ENCODE measurements at places on chromosomes 2 and 18.

- no peak for DNase-seq
Measured at GRCh38 chr18:74731097-74731496, 133.4 kb downstream of the ZNF407 start.

DNA sequence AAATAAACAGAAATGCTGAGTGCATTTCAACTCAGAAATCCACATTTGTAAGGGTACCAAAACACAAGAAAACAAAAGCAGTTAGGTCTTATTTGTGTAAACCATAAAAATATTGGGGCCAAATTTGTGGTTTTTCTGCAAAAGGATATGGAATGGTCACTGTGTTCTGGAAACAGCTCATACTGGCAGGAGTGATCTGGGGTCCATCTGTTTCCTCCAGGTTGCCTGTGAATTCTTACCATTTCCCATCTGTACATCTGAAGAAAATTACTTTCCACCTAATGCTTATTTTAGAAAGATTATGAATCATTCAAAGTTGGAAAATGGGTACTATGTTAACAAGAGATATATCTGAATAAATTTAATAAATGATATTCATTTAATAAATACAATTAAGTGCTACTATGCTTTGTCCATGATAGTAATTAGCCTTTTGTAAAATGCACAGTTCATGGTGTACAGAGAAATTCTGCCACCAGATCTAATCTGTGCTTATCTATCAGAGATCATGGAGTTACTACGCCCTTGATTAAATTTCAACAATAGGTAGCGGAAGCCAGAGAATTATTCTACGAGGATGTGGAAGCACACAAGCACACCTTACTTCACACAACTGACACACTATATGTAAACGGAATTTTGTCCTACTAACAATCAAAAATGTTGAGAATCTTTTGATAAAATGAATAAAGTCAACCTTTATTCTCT lies 10.9 kb downstream of the ALS2 start:
- DNase-seq = no peak

GRCh38 chr2:160431441-160431840 lies 62.2 kb downstream of the RBMS1 start:
- DNase-seq = no peak

GRCh38 chr2:17628349-17629261 lies 88.1 kb downstream of the VSNL1 start:
- DNase-seq = no peak

DNA sequence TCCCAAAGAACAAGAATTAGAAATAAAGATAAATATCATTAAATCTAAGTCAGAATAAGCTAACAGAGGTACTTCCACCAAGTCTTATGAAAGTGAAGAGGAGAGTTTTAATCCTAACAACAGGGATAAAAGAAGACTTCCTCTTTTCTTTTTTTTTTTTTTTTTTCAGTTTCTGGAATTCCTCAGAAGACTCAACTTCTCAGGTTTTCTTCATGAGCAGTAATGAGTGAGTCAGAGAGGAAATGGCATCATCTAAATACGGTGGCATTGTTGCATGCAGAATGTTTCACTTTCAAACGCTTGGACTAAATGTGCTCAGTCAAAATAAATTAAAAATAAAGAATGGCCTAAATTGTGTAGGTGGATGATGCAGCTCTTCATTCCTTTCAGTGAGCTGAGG lies 45.6 kb upstream of the ARHGAP15 start:
- no peak for DNase-seq

DNA sequence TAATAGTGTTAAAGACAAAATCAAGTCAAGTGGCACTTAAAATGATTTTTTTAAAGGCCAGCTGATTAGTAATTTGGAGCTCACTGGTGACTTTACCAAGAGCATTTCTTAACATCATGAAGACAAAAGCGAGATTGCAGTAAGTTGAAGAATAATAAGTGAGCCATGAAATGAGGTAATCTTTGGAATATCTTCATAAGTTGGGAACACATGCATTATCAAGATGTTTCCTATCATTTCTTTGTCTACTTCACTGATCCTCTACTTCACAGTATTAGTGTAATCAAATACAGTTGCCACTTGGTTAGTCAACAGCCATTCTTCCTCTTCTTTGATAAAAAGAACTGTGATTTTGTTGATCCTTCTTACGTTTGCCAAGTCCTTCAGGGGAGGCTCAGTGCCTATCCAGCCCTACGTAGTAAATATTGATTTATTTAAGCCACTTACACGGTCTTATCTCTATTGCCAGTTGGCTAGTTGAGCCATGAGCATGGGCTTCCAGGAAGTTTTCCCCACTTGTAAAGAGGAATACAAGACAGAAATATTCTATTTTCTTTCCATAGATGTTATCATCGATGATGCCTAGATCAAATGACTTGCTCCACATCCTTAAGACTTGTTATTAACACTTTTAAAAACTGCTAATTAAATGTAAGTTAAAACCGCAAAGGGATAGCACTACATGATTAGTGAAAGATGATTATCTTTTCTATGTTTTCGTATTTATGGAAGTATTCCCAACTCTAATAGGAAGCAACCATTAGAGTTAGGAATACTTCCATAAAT lies 46.1 kb downstream of the YES1 start:
- DNase-seq = no peak

GRCh38 chr18:51234117-51235008 lies 36.9 kb upstream of the MEX3C start:
- no peak for DNase-seq

GRCh38 chr2:236352761-236353593 lies 88.8 kb upstream of the ASB18 start:
- no peak for DNase-seq

GRCh38 chr2:98126061-98126460 lies 39.1 kb downstream of the VWA3B start:
- DNase-seq = no peak

- no peak for DNase-seq
Measured at GRCh38 chr18:13730481-13730880, 4.0 kb downstream of the RNMT start.

DNA sequence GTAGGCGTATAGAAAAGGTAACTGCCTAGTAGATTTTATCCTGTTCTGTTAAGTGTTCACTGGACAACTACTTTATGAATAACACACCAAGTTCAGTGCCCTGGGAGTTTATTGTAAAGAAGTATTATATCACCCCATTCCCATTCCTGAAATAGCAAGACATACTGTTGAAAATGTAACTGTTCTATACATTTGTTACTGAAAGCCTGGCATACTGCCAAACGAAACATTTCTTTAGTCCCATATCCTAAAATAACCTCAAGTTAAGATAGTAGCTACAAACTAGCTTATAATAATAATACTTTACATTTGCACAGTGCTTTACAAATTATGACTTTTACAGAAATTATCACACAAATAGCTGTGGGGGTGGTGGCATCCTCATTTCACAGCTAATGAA lies 25.1 kb downstream of the SPDYA start:
- no peak for DNase-seq

DNA sequence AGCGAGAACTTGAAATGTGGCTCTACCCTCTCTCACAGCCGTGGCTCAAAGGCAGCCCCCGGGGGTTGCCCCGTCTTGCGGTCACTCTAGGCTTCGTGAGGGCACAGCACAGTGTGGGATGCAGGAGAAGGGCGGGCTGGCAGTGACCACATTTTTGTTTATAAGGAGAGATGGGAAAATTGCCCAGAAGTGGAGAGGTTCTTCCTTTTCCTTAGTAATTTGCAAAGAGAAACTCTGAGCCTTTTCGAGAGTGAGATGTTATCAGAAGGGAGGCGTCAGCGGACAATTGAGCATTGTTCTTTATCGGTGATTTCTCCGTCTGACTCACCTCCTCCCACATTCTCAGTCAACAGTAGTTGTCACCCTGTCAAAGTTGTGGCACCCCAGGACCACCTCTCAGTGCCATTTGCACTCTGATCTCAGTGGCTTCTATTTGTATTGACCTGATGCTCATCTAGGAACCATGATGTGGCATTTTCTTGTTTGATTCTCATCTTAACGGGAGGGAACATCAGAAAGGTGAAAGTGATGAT lies 89.6 kb downstream of the ACAA2 start:
- no peak for DNase-seq

GRCh38 chr2:171452773-171453172 lies 18.7 kb downstream of the DCAF17 start:
- DNase-seq = no peak

DNA sequence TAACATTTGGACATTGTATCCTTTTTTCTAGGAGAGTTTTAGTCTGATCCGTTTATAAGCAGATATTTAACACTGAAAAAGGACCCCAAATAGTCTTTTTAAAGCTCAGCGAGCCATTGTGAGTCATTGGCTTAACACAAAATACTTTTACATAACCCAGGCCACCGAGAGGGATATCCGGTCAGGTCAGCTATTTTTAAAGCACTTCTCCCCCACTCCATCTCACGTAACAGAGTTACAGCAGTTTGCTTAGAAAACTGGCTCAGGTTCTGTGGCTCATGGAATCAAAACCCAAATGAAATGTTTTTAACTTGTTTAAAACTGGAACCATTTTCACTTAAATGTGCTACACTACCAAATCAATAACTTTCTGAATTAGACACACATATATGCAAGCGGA lies 23.9 kb downstream of the COL4A3 start:
- DNase-seq = no peak

GRCh38 chr2:8059255-8059654 lies 622.6 kb upstream of the ID2 start:
- no peak for DNase-seq

DNA sequence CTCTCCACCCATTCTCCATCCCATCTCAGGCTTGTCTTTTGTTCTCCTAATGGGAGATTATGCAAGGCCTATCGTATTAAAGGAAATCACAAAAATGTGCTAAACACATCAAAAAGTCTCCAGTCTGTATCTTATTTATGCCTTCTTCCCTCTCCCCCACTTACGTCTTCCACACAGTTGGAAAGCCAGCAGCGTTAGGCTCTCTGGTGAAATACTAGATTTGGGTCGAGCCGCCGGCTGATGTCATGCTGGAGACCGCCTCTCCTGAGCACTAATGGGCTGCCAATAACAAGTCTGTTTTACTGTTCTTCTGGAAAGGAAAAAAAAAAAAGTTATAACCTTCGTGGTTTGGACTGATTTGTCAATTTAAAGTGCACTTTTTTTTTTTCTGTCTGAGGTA lies 182.7 kb upstream of the SIX2 start:
- no peak for DNase-seq

GRCh38 chr2:180742801-180743200 lies 237.6 kb upstream of the UBE2E3 start:
- DNase-seq = no peak

GRCh38 chr2:176536439-176537133 lies 267.3 kb downstream of the MTX2 start:
- DNase-seq = no peak

- DNase-seq = no peak
Measured at GRCh38 chr2:82182270-82182669, 1877.7 kb upstream of the LRRTM1 start.

DNA sequence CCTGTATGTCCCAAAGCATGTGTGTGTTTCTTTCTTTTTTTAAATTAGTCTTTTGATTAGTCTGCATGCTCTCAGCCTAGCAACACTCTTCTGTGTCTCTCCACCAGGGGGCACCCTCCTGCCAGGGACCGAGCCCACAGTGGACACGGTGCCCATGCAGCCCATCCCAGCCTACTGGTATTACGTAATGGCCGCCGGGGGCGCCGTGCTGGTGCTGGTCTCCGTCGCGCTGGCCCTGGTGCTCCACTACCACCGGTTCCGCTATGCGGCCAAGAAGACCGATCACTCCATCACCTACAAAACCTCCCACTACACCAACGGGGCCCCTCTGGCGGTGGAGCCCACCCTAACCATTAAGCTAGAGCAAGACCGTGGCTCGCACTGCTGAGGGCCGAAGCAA lies 93.8 kb downstream of the NRP2 start:
- DNase-seq = no peak

GRCh38 chr2:105129722-105130232 lies 91.9 kb downstream of the MRPS9 start:
- DNase-seq = no peak

DNA sequence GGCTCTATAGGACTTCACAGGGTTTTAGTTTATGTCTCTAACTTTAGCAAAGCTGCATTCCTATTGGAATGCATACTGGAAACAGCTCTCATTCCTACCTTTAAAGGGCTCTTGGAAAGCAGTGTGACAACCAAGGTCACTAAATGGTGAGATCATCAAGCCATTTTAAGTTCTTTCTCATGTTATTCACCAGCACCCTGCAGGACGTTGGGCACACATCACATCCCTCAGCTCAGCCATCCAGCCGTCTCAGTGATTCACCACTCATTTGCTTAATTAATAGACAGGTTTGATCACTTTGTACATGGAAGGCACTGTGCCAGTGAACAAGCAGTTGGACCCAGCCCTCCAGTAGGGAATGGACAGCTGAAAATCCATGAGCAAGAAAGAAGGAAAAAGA lies 32.2 kb upstream of the RBM44 start:
- no peak for DNase-seq

DNA sequence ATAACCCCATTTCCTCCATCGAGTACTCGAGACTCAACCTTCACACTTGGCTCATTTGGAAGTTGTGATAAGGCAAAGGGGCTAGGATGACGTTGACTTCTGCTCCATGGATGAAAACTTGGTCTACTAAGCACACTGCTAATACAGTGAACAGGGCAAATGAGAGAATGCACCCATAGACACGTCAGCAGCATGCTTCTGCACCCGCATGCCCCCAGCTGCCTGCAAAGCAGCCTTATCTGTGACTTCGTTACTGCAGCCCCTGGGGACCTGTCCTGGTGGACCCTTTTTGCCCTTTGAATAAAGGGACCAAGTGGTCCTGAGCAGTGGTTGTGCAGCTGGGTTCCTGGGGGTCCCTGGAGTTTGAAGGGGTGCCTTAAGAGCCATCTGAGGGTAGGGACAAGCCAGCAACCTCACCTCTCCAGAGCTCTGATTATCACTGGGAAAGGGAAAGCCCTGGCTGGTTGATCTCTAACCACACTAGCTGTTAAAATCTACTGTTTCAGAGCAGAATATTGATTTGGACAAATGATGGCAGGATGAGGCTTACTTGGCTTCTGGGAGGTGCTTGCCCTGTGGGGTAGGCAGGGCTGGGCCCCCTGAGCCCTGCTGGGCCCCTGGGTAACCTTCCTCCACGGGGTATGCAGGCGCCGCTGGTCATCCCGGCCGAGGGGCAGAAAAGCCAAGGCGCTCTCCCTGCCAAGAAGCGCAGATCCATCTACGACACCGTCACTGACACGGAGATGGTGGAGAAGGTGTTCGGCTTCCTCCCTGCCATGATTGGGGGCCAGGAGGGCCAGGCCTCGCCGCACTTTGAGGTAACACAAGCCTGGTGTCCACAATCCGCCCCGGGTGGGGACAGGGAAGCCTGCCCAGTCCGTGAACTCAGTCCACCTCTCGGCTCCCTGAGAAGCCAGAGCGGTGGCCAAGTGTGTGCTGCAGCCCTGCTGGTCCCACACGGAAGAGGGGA lies 37.6 kb upstream of the GPR17 start:
- DNase-seq = no peak

DNA sequence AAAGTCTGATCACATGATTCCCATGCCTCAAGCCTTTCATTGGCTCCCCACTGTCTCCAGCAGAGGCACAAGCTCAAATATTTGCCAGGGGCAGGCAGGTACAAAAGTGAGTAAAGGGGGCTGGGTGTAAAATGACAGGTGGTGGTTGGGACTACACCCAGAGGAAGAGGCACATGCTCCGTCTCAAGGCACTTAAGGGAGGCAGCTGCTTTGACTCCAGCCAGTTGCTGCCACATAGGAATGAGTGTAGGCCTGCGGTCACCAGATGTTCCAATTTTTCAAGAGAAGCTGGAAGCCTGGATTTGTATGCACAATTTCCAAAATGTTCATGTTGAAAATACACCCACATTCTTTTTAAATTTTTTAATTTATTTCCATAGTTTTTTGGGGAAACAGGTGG lies 164.4 kb downstream of the UPP2 start:
- no peak for DNase-seq

Measured in T-helper 17 cell (primary cell).